Activated CD4-positive, alpha-beta T cell treated with anti-CD3 and anti-CD28 coated beads, Interleukin-2, amount 10 ng/mL, durations not matched to agents 24 days and 14 days (primary cell): ENCODE measurements at places on chromosomes 16 and 17. TPM values are rescaled to one million over a fixed set of nuclear protein-coding genes. Genes with fewer than 3 reads are reported as not detected.

DNA sequence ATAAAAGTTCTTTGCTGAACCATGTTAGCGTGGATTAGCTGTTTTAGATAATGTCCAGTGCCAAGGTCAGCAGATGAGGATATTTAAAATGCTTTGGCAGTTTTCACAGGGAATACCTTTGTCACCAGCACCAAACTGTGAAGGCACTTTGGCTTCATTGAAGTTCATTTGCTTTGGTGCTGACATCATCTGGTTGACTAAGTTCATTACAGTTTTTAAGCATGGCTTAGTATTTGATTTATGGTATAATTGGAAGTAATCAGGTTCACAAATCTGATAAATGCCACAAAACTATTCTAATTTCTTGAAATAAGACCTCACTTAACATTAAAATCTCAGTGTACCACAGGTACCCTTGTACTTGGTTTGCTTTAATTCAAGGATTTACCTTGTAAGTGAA is 4.3 kb downstream of the GID4 start:
- no peak for DNase-seq

DNA sequence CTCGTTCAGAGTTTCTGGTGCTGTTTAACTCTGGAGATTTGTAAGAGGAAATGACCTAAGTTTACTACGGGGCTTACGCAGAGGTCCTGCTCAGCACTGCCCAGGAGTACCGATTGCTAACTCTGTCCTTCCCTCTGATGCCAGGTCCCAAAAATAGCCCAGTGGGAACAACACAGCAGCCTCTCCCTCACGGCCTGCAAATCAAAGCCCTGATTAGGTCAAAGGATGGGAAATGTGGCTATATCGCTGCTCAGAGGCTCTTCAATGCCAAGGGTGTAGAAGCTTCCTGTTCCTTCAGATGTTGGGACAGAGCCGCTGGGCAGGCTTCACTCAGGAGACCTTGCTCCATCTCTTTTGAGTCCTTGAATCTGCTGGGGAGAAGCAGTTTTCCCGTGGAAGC is 174.2 kb upstream of the KCNJ16 start:
- no peak for DNase-seq

GRCh38 chr16:85718682-85719081 is 29.9 kb upstream of the GINS2 start:
- DNase-seq, result peak; percentile 61

DNA sequence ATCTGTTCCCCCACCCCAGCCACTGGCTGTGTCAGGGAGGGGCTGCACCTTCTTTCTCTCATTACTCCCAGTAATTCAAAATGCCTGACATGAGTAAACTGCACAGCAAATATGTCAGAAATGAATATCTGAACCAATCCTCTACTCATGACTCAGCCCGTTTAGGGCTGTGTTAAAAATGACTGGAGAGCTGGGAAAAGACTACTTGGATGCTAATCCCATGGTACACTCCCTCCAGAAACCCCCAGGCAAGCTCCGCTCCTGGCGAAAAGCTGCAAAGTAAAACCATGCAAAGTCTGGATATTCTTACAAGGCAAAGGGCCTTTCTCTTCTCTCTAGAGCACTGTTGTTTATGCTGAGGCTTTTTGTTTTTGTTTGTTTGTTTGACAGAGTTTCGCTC is 448.1 kb upstream of the DYNLRB2 start:
- DNase-seq, result no peak

GRCh38 chr17:74971842-74972106 is 785 bp downstream of the HID1 start:
- no peak for DNase-seq

GRCh38 chr16:473046-474043 is 47.9 kb downstream of the RAB11FIP3 start:
- DNase-seq, result no peak

The RAMP2 gene
- total RNA-seq, result not detected in 2 replicates

DNA sequence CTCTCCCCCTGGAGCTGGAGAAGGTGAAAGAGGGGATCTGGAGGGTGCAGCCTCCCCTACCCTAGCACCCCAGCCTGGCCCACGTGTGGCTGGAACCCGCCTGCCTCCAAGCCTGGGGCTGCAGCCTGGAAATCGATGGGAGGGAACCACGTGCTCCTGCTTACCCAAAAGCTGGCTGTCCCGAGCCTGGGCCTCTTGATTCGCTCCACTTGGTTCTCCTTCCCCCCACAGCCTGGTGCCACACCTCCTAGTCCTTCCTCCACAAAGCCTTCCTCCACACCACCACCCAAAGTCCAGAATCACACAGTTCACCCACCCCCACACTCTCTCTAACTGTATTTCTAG is 29.3 kb downstream of the CFAP20 start:
- DNase-seq, result no peak

GRCh38 chr17:57242148-57242547 is 14.2 kb upstream of the MSI2 start:
- peak; percentile 50 for DNase-seq

The FAM222B gene
- total RNA-seq, result 22.4 and 24.0 TPM in 2 replicates

The CSH1 gene
- total RNA-seq, result not detected in 2 replicates

- no peak for DNase-seq
Measured at GRCh38 chr17:69499318-69499717, 84.8 kb downstream of the MAP2K6 start.

The MYH3 gene
- 7.0 and 8.1 TPM in 2 replicates for total RNA-seq

- no peak for DNase-seq
Measured at GRCh38 chr17:78739331-78739931, 42.6 kb downstream of the CYTH1 start.

The TMIGD1 gene
- not detected in 2 replicates for total RNA-seq

DNA sequence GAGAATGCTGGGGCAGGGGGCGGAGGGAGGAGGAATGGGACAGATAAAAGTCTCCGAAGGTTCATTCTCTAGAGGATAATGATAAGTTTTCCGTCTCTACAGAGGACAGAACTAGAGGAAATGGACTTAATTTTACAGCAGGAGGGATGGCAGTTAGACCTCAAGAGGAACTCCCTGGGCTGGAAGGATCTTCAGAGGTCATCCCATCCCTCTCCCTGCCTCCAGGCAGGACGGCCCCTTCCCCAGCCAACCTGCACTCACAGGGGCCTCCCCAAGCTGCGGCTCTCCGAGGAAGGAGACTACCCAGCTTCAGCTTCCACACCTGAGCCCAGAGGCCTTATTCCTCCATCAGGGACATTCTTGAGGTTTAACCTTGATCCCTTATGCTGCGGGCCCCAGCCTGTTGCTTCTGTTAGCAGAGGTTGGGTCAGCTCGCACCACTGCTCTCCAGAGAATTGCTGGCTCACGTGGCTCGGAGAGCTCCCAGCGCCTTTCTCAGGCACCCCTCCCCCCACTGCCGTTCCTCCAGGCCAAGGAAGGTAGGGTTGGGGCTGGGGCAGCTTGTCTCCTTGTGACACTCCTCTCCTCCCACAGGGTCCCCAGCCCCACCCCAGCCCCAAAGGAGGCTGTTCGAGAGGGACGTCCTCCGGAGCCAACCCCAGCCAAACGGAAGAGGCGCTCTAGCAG is 8.5 kb downstream of the ELOB start:
- no peak for DNase-seq

- DNase-seq, result no peak
Measured at GRCh38 chr17:63268827-63269226, 177.3 kb downstream of the CYB561 start.

The ZNF267 gene
- 77.7 and 78.3 TPM in 2 replicates for total RNA-seq

GRCh38 chr16:83771306-83771942 is 36.4 kb upstream of the HSBP1 start:
- no peak for DNase-seq

DNA sequence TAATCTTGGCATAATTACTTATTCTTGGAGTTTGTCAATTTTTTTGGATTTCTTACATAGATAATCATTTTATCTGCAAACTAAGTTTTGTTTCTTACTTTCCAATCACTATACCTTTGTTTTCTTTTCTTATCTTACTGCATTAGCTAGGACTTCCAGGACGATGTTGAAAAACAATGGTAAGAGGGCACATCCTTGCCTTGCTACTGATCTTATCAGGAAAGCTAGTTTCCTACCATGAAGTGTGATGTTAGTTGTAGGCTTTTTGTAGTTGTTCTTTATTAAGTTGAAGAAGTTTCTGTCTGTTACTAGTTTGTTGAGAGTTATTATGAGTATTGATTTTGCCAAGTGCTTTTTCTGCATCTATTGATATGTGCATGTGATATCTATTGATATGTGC is 31.0 kb downstream of the CDH13 start:
- no peak for DNase-seq

DNA sequence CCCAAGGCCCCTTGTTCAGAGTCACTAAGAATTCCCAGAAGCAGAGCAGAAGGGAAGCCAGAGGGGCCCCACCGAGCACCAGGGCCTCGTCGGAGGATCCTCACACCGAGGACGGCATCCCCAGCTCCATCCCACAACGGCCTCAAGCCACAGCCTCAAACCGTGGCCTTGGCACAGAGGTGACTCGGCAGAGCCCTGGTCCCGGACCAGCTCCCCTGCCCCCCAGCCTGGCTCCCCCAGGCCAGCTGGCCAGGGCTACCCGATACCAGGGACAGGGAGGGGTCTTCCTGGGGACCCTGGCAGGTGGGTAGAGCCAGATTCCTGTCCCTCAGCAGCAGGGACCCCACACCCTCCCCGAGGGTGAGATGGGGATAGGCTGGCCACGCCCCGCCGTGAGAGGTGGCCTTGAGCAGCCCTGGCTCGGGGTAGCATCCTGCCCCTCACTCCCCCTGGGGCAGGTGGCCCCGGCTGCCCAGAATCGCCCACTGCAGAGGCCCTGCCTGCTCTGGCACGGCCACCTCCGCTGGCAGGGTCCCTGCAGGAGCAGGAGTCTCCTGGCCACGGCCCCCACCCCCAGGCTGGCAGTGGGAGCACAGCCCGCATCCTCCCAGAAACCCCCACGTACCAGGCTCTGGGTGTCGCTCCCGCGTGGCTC is 5.6 kb upstream of the PVALEF start:
- no peak for DNase-seq
